ENCODE measurements at places on chromosomes 5 and 9.

DNA sequence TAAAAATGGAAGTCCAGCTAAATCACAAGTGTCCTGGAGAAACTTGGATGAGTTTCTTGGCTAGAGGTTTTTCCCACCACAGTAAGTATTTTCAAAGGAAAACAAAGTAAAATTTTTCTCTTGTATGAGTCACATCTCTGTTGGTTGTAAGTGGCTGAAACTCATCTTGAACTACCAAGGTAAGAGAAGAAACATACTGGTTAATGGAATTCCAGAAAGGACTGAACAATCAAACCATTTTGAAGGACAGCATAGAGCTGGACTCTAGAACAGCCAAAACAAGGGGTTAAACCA, 102.8 kb upstream of the CDKN2B start:
- DNase-seq: peak; percentile 75

DNA sequence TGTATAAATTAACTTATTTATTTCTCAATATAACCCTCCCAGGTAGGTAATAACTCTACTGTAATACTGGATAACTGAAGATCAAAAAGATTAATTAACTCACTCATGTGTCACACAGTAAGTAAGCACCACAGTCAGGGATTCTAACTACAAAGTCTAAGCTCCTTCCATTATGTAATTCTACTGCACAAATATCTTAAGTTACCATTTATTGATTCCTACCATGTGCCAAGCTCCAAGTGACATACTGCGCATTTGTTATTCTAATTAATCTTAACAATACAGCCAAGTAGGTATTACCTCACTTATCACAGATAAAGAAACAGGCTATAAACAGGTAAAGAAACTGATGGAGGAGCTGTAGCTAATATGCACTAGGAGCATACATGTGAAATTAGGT, 58.3 kb downstream of the RANBP6 start:
- DNase-seq: no peak

GRCh38 chr9:89999534-90000370, 394.9 kb downstream of the GADD45G start:
- peak; percentile 49 for DNase-seq

DNA sequence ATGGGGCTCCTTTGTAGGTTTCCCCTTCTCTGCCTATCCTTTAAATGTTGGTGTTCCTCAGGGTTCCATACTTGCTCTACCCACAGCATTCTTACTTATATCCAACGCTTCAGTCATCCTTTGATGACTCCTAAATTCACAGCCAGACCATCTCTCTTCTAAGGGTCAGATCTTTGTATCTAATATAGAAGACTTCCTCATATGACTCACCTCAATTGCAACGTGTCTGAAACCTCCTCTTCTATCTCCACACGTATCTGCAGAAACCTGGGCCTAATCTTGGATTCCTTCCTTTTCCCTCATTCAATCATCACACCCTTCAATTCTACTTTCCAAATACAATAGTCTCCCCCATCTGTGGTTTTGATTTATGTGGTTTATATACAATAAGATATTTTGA, 68.3 kb downstream of the HMGCR start:
- peak; percentile 37 for DNase-seq

GRCh38 chr5:142386137-142387023, 61.6 kb upstream of the SPRY4 start:
- DNase-seq: no peak

- DNase-seq: no peak
Measured at GRCh38 chr5:79746642-79747569, 57.3 kb downstream of the CMYA5 start.

GRCh38 chr9:81032030-81032572, 657.2 kb downstream of the TLE1 start:
- DNase-seq: peak; percentile 96

GRCh38 chr5:83988293-83988685, 267.6 kb upstream of the HAPLN1 start:
- no peak for DNase-seq

DNA sequence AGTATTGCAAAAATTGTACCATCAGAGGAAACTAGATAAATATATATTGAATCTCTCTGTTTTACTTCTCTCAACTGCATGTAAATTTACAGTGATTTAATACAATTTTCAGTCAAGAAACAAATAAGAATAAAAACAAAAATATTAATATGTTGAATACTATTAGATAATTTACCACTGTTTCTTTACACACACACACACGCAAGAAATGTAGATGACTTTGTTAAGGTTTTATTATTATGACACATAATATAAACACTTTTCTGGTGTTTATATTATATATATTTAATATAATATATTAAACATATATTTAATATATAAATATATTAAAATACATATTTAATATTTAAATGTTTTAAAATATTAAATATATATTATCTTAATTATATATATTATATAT, 814.3 kb upstream of the CDH10 start:
- DNase-seq: no peak
